ENCODE measurements at places on chromosomes 7 and 10. TPM values are rescaled to one million over a fixed set of nuclear protein-coding genes. Genes with fewer than 3 reads are reported as not detected.

PRKRIP1 gene
- total RNA-seq = 19.4 TPM

SH3PXD2A gene
- 3.8 TPM for total RNA-seq

GRCh38 chr7:101829821-101830220 is 12.4 kb downstream of the CUX1 start:
- no peak for DNase-seq
- no peak overlapping the region for H3K4me3 ChIP-seq
- H3K4me1 ChIP-seq = peaks cover 5% of the 10 kb centered on the region
- no peaks in the 10 kb centered on the region for H3K27me3 ChIP-seq
- H3K36me3 ChIP-seq = peaks cover 31% of the 10 kb centered on the region

DNA sequence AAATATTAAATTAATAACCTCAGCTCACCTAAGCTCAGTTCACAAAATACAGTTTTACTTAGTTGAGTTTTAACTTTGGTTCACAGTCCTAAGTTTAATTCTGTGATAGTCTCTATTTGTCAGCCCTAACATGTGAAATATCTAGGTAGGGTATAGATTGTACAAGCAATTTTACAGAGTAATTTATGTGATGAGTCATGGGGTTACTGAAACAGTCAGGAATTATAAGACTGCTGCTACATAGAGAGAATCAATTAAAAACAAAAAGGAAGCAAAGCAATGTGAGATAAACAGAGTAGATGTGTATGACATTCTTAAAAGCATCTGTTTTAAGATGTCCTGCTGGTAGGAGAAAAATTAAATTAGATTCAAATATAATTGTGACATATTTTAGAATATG is 1018.2 kb upstream of the KCND2 start:
- no peak overlapping the region for H3K4me3 ChIP-seq
- no peak for DNase-seq
- no peak overlapping the region for H3K27ac ChIP-seq
- H3K36me3 ChIP-seq = no peaks in the 10 kb centered on the region
- no peaks in the 10 kb centered on the region for H3K27me3 ChIP-seq

DNA sequence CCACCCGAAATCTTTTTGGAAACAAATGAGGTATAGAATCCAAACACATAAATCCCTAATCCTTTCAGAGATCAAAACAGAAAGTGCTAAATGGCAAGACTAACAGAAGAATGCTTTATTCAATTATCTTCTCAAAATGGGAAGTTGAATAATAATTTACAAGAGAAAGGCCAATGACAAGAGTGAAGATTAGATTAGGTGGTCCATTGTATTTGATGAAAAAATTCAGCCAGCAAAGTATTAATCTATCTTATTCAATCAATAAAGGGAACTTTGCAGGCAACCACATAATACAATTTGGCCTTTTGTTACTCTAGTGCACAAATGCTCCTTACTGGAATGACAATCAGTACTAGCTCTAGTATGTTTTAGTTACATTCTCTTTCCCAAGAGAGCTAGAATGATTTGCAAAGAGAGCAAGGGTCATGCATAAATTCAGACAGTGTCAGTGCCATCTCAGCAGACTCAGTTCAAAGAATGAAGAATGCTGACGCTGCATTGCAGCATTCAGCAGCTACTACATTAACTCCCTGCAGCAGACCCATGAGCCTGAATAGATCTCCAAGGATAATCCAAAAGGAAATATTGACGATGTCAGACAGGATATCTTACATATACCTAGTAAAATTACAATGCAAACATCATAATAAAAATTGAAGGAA is 131.8 kb downstream of the ANK3 start:
- H3K27me3 ChIP-seq = no peaks in the 10 kb centered on the region
- no peaks in the 10 kb centered on the region for H3K36me3 ChIP-seq
- H3K4me1 ChIP-seq = peaks cover 4% of the 10 kb centered on the region
- no peak overlapping the region for H3K27ac ChIP-seq

DNA sequence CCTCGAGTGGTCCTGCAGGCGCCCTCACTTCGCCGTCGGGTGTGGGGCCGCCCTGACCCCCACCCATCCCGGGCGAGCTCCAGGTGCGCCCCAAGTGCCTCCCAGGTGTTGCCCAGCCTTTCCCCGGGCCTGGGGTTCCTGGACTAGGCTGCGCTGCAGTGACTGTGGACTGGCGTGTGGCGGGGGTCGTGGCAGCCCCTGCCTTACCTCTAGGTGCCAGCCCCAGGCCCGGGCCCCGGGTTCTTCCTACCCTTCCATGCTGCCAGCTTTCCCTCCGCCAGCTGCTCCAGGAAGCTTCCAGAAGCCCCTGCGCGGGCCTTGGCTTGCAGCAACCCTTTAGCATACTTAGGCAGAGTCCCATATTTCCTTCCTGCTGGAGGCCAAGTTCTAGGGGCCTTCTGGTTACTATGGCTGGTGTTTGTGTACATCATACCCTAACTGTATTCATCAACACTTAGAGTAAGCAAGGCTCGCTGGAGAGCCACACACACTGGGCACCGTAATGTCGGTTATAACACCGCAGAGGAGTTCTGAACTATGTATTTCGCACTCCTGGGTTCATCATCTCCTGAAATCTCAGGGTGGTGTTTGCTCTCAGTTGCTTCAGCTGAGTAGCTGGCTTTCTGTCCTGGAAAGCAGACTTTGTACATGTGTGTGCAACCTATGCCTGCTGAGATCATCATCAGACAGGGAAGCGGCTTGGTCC is 471 bp downstream of the MGMT start:
- no peaks in the 10 kb centered on the region for H3K27me3 ChIP-seq
- peaks cover 8% of the 10 kb centered on the region for H3K4me1 ChIP-seq
- peak overlapping the region; percentile 82 for H3K4me3 ChIP-seq
- DNase-seq = peak; percentile 25
- peak overlapping the region; percentile 91 for H3K27ac ChIP-seq

UROS gene
- 47.6 TPM for total RNA-seq

DNA sequence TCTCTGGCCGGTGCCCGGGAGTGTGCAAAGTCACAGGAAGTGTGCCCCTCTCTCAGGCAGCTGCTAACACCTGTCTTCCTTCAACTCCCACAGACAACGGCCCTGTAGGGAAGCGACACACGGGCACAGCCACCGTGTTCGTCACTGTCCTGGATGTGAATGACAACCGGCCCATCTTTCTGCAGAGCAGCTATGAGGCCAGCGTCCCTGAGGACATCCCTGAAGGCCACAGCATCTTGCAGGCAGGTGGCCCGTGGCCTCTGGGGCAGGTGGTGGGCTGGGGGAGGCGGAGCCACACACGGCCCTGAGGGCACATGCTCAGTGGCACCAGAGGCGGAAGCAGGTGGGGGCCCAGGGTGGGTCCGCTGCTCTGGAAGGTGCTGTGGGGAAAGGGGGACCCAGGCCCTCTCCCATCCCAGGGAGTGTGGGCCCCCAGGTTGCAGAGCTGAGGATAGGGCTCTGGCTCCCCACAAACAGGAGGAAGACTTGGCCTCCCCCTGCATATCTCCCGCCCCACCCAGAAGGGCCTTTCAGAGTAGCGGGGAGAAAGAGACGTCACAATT is 6.9 kb downstream of the C10orf105 start:
- H3K36me3 ChIP-seq = peaks cover 12% of the 10 kb centered on the region
- H3K27ac ChIP-seq = peak overlapping the region; percentile 95
- no peaks in the 10 kb centered on the region for H3K27me3 ChIP-seq
- H3K4me3 ChIP-seq = peak overlapping the region; percentile 36
- peak; percentile 82 for DNase-seq

DNA sequence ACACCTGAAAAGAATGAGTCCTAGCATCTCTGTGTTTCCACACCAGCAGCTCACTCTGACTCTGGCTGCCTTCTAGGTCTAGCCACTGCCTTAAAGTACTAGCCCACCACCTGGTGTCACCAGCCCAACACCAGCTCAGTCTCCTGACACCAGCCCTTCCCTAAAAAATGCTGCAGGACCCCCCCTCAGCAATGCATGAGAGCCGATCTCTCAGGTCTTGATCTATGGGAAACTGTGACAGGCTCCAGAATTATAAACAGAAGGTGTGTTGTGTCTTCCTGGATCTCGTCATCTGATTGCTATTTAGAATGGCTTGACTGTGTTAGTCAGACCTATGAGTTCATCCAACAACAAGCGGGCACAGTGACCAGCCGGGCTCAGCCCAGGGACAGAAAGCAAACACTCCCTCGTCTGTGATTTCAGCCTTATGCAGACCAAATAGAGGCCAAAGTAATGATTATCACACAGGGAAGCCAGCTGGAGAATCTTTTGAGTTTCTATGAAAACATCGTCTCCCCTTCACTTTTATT is 66.6 kb downstream of the CUBN start:
- DNase-seq = no peak
- peaks cover 25% of the 10 kb centered on the region for H3K4me1 ChIP-seq
- no peaks in the 10 kb centered on the region for H3K27me3 ChIP-seq
- no peak overlapping the region for H3K4me3 ChIP-seq

AKR1C4 gene
- total RNA-seq = not detected

GRCh38 chr10:94274142-94274787 is 88.5 kb downstream of the NOC3L start:
- no peak for DNase-seq
- no peak overlapping the region for H3K27ac ChIP-seq
- H3K4me1 ChIP-seq = no peaks in the 10 kb centered on the region
- no peak overlapping the region for H3K4me3 ChIP-seq
- no peaks in the 10 kb centered on the region for H3K36me3 ChIP-seq

- no peak overlapping the region for H3K4me3 ChIP-seq
- no peaks in the 10 kb centered on the region for H3K27me3 ChIP-seq
- H3K36me3 ChIP-seq = no peaks in the 10 kb centered on the region
- H3K4me1 ChIP-seq = no peaks in the 10 kb centered on the region
- DNase-seq = no peak
- no peak overlapping the region for H3K27ac ChIP-seq
Observed at GRCh38 chr7:118878336-118878735, 653.8 kb downstream of the ANKRD7 start.

DNA sequence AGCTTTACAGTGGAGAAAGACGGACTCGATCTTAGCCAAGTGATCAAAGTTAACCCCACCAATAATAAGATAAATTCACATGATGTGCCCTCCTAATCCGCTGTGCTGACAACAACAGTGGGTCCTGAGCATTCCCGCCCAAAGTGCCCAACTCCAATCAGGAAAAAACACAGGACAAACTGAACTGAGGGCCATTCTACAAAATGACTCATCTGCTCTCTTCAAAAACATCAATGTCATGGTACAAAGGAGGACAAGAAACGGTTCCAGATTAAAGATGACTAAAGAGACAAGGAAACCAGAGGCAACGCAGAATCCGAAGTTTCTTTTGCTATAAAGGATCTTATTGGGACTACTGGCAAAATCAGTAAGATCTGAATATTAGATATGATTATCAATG is 79.4 kb downstream of the CTBP2 start:
- no peaks in the 10 kb centered on the region for H3K4me1 ChIP-seq
- H3K27me3 ChIP-seq = no peaks in the 10 kb centered on the region
- DNase-seq = no peak

INA gene
- 0.94 TPM for total RNA-seq

TNS3 gene
- 5.9 TPM for total RNA-seq

EPO gene
- 0.09 TPM for total RNA-seq

ADRB1 gene
- 0.14 TPM for total RNA-seq

GRCh38 chr7:149720372-149721083 is 52.9 kb downstream of the ZNF467 start:
- peaks cover 26% of the 10 kb centered on the region for H3K36me3 ChIP-seq
- no peak overlapping the region for H3K4me3 ChIP-seq
- H3K4me1 ChIP-seq = no peaks in the 10 kb centered on the region
- no peak overlapping the region for H3K27ac ChIP-seq

SLC39A12 gene
- 0.05 TPM for total RNA-seq

BAIAP2L1 gene
- 2.2 TPM for total RNA-seq

DNA sequence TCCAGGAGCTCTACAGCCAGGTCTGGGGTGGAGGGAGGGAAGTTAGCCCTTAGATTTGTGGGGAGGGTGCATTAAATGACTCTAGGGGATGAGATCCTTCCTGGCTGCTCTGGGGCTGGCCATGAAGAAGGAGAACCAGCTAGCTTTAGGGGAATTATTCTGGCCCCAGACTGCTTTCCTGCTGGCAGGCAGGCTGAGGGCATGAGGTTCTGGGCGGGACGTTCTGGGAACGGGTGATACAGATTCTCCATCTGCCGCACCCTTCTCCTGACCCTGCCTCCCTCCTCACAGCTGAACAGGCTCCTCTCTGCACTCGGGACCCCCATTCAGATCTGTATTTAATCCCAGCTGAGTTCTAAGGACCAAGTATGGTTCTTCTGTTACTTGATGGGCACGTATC is 23.9 kb downstream of the GOLGA7B start:
- H3K27ac ChIP-seq = no peak overlapping the region
- DNase-seq = no peak
- H3K4me3 ChIP-seq = no peak overlapping the region

TMEM236 gene
- 0.24 TPM for total RNA-seq

PON3 gene
- 3.2 TPM for total RNA-seq

CTNNA3 gene
- 0.28 TPM for total RNA-seq

UPK3B gene
- 0.33 TPM for total RNA-seq

DNA sequence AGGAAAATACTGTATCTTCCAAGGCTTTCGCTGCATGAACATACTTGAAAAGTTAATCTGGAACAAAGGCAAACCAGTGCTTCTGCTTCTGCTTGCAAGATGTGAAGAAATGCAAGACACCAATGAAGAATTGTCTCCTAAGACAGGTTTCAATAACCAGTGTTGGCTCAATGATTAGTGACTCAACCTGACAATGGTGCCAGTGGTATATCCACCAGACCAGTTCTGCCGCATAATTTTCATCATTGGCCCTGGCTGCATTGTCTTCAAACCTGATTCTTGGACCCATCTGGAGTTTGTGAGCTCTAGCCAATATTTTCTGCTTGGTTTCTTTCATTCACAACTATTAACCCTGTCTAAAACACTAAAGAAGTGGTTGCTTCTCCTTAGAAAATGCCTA is 13.6 kb upstream of the STAMBPL1 start:
- H3K27ac ChIP-seq = no peak overlapping the region
- no peak for DNase-seq
- no peaks in the 10 kb centered on the region for H3K4me1 ChIP-seq
- no peaks in the 10 kb centered on the region for H3K27me3 ChIP-seq
- H3K4me3 ChIP-seq = no peak overlapping the region

GRCh38 chr7:137590071-137590755 is 246.7 kb upstream of the PTN start:
- H3K27ac ChIP-seq = no peak overlapping the region
- no peaks in the 10 kb centered on the region for H3K36me3 ChIP-seq
- H3K27me3 ChIP-seq = no peaks in the 10 kb centered on the region
- no peak for DNase-seq
- no peaks in the 10 kb centered on the region for H3K4me1 ChIP-seq

GRCh38 chr10:102675011-102675665 is 30.9 kb downstream of the TRIM8 start:
- no peak for DNase-seq
- H3K4me3 ChIP-seq = peak overlapping the region; percentile 36
- peak overlapping the region; percentile 89 for H3K27ac ChIP-seq
- H3K36me3 ChIP-seq = no peaks in the 10 kb centered on the region

GTF2I gene
- total RNA-seq = 91.4 TPM

DNA sequence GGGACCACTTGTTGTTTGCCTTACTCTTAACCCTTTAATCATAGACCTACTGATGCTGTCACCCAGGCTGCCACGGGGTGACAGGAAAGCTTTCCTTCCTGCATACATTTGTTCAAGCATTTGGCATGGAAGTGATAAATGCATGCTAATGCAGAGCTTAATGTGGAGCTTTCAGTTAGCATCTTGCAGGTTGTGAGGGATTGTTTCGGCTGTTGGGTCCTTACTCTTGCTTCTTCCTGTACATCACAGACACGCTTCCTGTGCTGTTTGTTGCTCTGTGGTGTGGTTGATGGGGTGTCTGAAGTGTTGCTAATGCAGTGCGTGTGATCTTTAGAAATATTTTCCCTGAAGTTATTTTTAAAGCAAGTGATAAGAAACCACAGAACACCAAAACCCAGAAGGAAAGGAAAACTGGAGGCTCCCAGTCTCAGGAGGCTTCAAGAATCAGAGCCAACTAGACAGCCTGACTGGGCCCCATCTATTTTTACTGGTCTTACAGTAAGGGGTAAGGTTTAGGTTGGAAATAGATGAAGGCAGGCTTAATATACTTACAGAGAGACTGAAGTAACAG is 143.1 kb downstream of the CHN2 start:
- no peaks in the 10 kb centered on the region for H3K27me3 ChIP-seq
- peak overlapping the region; percentile 43 for H3K4me3 ChIP-seq
- peak; percentile 77 for DNase-seq
- H3K4me1 ChIP-seq = peaks cover 66% of the 10 kb centered on the region
